Activated CD4-positive, alpha-beta T cell treated with anti-CD3 and anti-CD28 coated beads for 1 hour (primary cell): ENCODE measurements at places on chromosomes 4 and X.

DNA sequence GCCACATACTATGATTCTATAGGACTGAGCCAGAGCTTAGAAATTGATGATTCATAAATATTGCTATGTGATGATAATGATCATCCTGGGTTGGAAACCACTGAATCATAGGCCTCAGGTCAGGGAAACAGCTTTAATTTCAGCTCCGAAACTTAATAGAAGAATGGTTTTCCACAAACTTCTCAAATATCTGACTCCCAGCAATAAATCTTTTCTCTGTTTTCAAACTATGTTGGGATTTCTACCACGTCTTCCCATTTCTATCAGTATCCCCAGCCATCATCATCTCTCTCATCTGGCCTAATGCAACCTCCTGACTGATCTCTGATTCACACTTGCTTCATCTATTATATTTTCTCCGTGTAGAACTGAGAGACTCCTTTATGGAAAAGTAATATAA lies 521.8 kb upstream of the AGA start:
- DNase-seq = no peak

GRCh38 chr4:81792521-81792920 lies 320.8 kb upstream of the RASGEF1B start:
- no peak for DNase-seq

GRCh38 chrX:148984238-148984637 lies 483.8 kb downstream of the AFF2 start:
- DNase-seq = no peak

GRCh38 chr4:148514041-148514440 lies 71.8 kb upstream of the NR3C2 start:
- DNase-seq = no peak

GRCh38 chr4:8009710-8010511 lies 70.2 kb upstream of the AFAP1 start:
- no peak for DNase-seq

DNA sequence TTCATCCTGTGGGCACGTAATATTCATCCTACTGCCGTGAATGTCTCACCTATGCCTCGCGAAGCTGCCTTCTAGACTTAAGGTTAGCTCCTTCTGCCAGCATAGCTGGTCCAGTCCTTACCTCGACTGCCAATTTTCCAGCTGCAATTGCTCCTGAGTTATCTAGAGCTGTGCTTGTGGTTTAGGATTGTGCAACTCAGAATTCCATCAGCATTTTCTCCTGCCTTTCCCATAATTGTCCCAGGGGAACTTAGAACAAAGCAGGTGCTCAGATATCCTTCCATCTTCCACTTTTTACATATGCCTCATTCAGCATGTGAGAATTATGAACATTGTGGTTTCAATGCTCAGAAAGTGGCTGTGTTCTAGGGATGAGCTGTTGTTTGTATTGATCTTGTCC lies 131.4 kb upstream of the ADGRL3 start:
- no peak for DNase-seq

- DNase-seq = no peak
Measured at GRCh38 chr4:95728145-95728544, 111.7 kb upstream of the PDHA2 start.

- no peak for DNase-seq
Measured at GRCh38 chr4:129094347-129094746, 1.0 kb upstream of the SCLT1 start.

DNA sequence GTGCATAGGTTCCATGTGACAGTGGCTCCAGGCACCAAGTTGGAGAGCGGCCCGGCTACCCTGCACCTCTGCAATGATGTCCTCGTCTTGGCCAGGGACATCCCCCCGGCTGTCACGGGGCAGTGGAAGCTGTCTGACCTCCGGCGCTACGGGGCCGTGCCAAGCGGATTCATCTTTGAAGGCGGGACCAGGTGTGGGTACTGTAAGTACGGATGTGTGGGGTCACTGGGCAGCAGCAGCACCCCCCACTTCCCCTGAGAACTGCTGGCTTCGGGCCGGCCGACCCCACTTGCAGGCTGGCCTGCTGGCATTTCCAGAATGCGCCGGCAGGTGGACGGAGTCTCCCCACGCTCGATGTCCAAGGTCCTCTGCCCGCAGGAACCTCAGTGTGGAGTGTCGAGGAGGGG lies 13.2 kb downstream of the DOK7 start:
- no peak for DNase-seq

- DNase-seq = no peak
Measured at GRCh38 chr4:121650741-121651140, 46.0 kb downstream of the ANXA5 start.

- no peak for DNase-seq
Measured at GRCh38 chr4:142566777-142567176, 279.3 kb downstream of the INPP4B start.

GRCh38 chr4:80646061-80646460 lies 310.5 kb downstream of the CFAP299 start:
- DNase-seq = no peak

- no peak for DNase-seq
Measured at GRCh38 chr4:65589331-65589730, 81.0 kb downstream of the EPHA5 start.

- DNase-seq = no peak
Measured at GRCh38 chrX:131821945-131822622, 201.0 kb upstream of the STK26 start.

DNA sequence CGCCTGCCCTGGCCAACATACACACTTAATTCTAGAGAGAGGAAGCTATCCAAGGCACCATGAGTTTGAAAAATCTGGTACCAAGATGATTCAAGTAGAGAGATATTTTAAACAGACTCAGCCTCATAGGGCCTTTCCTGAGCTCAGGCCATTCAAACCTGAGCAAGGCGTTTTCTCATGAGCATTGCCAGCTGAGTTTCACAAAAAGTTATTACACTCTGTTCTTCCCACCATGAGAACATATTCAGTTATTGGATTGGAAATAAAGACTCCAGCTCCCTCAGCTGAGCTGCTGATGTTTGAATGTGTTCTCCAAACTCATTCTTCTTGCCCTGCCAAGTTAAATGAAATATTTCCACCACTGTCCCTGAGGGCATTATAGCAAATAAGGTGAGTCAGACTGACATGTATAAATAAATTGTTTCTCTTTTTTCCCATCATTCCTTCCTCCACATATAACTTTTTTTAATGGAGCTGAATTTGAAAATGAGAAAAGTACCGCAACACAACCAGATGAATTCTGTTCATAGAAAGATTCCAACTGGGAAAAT lies 429.6 kb downstream of the RAB28 start:
- DNase-seq = no peak

- DNase-seq = no peak
Measured at GRCh38 chr4:121977251-121978171, 25.7 kb upstream of the TRPC3 start.

- no peak for DNase-seq
Measured at GRCh38 chr4:128601991-128602695, 207.4 kb upstream of the JADE1 start.
